ACHN (cell line): ENCODE measurements at places on chromosomes 1 and 21.

DNA sequence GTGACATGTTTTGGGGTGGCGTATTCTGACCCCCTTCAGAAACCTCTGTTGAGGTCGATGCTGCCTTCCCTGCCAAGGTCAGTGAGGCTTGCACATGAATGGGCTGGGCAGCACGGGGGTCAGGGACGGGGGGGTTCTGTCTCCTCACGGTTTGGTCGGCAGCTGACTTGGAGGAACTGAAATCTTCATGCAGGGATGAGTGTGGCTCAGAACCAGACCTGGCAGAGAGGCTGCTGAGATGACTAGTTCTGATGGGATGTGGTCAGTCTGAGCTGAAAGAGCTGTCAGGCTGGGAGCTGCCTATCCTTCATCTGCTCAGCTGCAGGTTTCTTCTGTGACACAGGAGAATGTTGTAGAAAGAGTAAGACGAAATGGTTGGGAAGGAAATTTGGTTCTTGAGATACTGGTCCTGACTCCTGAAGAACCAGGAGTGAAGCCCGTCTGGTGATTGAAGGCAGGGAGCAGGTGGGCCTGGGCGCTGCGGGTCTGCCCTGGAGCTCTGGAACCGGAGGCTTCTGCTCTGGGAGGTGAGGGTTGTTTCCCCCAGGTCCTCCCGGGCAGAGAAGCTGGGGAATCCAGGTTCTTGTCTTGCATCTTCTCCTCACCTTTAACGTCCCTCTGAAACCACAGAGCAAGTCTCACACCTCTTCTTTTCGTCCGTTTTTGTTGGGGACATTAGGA lies 3.3 kb downstream of the SLX9 start:
- DNase-seq, result no peak

DNA sequence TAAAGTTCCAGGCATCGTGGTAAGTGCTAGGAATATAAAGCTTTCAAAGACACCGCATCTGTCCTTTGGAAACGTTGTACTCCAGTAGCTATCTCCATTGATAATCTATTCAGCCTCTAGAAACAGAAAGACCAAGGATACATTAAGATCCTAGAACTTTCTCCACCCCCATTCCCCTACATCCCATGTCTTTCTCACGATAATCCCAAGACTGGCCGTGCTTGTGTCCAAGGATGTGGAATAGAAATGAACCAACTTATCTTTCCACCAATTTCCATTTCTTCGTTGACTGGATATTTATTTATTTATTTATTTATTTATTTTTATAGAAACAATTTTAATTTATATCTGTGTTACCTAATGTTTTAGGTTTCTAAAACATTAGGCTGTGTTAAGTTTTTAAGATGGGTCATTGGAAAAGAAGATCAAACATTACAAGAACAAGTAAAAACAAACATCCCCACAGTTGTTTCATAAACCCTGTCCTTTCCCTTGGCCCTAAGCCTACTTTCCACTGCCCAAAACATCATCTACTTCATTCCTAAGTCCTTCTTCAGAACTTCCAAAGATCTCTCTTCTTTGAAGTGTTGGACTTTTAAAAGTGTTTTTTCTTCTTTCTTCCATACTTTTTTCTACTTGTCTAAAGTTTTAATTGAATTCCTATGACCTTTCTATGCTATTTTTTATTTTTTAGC lies 39.7 kb downstream of the LRRC8C start:
- no peak for DNase-seq

GRCh38 chr1:31633117-31633516 lies 11.6 kb downstream of the PEF1 start:
- peak; percentile 31 for DNase-seq

DNA sequence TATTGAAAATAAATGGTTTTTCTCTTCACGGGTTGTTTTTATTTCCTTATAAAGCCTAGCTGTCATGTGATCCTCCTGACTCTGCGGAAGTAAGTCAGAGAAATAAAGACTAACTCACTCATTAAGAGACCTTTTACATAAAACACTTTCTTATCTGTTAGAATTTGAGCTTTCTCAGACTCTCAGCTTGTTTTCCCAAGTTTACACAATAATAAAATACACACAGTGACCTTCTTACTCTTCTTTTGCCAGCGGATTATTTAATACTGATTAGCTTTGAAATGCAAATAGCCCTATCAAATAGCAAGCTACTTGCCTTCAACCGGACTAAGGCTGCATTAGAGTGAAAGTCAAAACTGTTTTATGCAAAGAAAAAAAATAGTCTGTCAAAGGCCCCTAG lies 45.5 kb upstream of the CXADR start:
- no peak for DNase-seq

GRCh38 chr1:118914379-118915161 lies 73.6 kb downstream of the TBX15 start:
- peak; percentile 70 for DNase-seq

- DNase-seq, result no peak
Observed at GRCh38 chr1:107943694-107944093, 21.3 kb downstream of the VAV3 start.

- no peak for DNase-seq
Observed at GRCh38 chr1:160130939-160131338, 15.4 kb downstream of the ATP1A2 start.

DNA sequence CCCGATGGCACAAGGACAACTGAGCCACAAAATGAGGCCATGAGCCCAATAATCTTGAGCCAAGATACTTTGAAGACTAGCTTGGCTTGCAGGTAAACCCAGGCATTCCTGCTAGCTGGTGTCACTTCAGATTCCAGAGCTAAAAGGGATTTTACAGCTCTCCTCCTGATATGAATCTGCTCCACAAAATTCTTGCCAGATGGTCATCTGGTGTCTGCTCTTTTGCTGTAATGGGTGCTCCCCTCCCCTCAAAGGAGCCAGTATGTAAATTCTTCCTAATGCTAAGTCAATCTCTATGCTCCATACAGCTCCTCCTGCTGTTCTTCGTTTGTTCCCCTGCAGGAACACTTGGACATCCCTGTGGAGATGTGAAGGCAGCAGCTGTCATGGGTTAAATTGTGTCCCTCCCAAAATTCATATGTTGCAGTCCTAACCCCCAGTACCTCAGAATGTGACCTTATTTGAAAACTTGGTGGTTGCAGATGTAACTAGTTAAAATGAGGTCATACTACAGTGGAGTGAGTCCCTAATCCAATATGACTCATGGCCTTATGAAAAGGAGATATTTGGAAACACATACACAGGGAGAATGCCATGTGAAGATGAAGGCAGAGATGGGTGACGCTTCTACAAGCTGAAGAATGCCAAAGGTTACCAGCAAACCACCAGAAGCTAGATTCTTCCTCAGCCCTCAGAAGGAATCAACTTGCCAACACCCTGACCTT lies 180.6 kb upstream of the PALMD start:
- no peak for DNase-seq

DNA sequence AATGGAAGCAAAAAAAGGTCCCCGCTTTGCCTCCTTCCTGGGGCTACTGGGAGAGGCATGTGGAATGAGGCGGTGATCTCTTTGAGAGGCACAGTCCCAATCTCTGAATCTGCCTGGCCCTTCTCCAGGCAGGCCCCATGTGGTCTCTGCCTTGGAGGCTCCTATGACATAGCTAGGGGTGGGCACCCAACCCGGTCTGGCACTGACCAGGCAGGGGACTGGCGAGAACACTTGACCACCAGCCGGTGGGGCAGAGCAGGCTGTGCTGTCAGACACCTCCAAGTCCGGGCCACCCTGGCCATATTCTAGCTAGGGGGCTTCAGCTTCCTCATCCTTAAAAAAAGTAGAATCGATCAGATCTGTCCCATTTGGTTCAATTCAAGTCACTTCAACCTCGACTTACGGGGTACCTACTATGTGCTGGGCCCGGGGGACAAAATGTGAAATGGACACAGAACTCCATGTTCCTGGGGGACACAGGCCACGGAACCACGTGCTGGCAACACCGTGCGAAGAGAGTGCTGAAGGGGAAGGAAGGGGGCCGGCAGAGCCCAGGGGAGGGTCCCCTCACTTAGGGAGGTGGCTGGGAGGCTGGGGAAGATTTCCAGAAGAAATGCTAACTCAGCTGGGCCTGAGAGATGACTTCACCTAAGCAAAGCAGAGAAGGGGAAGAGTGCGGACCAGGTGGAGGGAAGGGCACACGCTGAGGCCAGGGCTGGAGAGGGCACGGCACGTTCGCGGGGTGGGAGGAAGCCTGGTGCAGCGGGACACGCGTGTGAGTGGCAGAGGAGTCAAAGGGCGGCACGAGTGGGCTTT lies 33.3 kb downstream of the HSPG2 start:
- no peak for DNase-seq

DNA sequence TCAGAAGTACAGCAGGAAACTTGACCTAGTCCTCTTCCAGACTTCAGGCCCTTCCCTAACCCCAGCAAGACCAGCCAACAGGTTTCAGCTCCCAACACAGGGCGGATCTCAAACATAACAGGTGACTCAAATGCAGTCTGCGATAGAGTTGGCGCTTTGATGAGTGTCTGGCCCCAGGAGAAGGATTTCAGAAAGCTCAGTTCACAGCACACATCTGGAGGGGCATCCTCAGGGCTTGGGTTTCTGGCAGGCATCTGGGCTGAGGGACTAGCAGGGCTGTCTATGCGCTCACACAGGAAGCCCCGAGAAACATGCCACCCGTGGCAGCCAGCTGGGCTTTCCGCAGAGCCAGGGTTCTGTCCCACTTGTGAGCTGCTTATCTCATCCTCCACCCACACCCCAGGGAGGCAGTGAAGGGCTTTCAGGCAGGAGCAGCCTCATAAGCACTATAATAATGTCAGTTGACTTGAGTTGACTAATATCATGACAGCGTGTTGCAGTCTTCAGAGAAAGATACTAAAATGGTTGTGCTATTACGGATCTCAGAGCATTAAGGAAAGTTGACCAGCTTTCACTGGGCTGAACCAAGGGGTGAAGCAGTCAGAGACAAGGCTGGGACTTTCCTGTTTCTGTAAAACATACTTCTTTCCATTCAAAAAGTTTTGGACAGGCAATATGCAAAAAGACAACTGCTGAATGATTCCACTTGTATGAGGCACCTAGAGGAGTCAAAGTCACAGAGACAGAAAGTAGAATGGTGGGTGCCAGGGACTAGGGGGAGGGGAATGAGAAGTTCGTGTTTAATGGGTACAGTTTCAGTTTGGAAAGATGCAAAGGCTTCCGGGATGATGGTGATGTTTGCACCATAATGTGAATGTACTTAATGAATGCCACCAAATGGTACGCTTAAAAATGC lies 233.0 kb upstream of the IRF2BP2 start:
- no peak for DNase-seq

- DNase-seq, result no peak
Observed at GRCh38 chr1:21051177-21051825, 125.4 kb downstream of the EIF4G3 start.

DNA sequence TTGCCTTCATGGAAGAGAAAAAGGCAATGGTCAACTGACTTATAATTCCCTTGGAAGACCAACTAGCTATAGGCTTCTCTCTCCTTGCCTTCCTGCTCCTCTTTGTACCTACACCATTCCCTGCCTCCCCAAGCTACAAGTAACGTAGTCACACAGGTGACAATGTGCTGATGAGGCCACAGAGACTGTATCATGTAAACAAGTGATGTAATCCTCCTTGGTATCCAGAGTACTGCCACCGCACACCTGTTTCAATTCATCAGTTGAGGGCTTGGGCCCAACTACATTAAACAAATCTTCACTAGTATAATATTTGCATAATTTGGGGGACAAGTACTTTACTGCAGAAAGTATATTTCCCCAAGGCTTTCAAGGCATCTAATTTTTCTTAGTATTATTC lies 76.4 kb upstream of the SCYL3 start:
- DNase-seq, result no peak

DNA sequence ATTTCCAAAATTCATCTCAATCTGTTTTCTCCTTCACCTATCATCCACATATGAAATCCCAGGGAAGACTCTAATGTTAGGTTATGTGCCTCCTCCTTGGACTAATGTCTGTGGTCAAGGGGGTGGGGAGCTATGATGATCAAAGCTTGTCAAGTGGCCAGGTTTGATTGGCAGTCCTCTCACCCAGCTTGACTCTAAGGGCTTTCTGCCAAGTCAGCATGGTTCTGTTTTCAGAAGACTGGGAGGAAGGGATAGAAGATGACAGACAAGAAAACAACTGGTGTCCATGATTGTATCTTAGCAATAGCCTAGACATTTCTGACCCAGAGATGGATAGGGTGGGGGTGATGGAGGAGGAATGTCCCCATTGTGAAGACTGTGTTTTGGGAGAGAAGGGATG lies 9.1 kb upstream of the THEM5 start:
- DNase-seq, result no peak

DNA sequence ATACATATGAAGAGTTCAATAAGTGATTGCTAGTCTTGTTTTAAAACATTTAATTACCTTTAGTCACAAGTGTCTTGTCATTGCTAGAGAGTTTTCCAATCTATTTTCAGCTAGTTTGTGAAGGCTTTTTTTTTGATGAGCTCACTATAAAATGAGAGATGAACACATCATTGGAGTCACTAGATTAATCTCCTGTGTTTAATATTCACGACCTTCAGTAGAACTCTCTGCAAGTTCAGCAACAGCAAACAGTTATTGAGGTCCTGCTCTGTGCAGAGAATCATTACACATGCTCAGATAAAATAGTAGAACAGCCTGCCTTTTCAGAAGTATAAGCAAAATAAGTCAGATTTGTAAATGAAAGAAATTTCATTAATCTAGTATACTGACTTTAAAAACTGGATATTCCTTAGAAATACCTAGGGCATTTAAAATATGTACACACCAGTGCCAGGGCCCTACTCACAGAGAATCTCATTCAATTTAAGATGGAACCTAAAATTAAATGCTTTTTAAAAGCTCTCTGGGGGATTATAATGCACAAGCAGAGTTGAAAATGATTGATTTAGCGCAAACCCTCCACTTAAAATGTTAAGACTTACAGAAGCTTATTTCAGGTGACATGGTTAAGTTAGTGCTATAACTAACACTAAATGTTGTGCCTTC lies 30.5 kb downstream of the KRTAP20-3 start:
- DNase-seq, result no peak
